Cardiac muscle cell (in vitro differentiated cells and primary cell): ENCODE measurements at places on chromosomes 4 and X. TPM values are rescaled to one million over a fixed set of nuclear protein-coding genes. Genes with fewer than 3 reads are reported as not detected.
A peak's percentile ranks its signal among the peaks of the same experiment; 100 is the strongest.

DNA sequence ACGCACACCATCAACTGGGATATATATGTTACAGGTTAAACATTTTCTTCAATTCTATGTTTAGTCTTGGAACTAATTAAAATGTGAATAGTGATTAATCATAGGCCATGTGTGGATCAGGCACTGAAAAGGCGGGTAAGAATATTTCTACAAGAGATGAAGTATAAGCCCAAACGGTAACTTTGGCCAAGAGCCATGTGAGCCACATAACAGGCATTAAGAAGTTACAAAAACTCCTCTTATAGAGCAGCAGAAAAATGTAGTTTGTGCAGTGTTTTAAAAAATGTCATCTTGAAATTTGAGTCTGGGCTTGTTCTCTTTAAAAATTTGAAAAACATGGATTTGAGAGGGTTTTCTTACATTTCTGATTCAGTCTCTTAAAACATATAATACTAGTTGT lies 521.8 kb upstream of the DIPK2B start:
- no peak for DNase-seq

GRCh38 chr4:10130178-10130888 lies 13.7 kb upstream of the WDR1 start:
- no peak for DNase-seq

GRCh38 chr4:48129307-48130014 lies 4.6 kb downstream of the TXK start:
- no peak for DNase-seq

- peak; percentile 20 for DNase-seq
These were observed 2.0 kb upstream of the FATE1 start for GRCh38 chrX:151713849-151714248.

GRCh38 chrX:133473451-133473850 lies 58.2 kb upstream of the GPC4 start:
- DNase-seq = no peak

- no peak for DNase-seq
These were observed 194.8 kb upstream of the RASGEF1B start for GRCh38 chr4:81666491-81666890.

- DNase-seq = peak; percentile 8
These were observed 73.3 kb downstream of the PSAPL1 start for GRCh38 chr4:7361280-7361895.

- DNase-seq = no peak
These were observed 155.7 kb downstream of the PAPSS1 start for GRCh38 chr4:107564326-107564725.

- DNase-seq = no peak
These were observed 100.6 kb downstream of the NHS start for GRCh38 chrX:17475449-17476217.

GRCh38 chrX:15646031-15646430 lies 18.6 kb downstream of the CLTRN start:
- DNase-seq = no peak

- DNase-seq = no peak
These were observed at the start of gene TMEM156 for GRCh38 chr4:39032218-39033085. Gene TMEM156 (minus strand): TSS chr4:39032409. CDS start chr4:39032313, 96 bp downstream.

GRCh38 chr4:1628892-1629698 lies 55.0 kb downstream of the FAM53A start:
- DNase-seq = peak; percentile 73

DNA sequence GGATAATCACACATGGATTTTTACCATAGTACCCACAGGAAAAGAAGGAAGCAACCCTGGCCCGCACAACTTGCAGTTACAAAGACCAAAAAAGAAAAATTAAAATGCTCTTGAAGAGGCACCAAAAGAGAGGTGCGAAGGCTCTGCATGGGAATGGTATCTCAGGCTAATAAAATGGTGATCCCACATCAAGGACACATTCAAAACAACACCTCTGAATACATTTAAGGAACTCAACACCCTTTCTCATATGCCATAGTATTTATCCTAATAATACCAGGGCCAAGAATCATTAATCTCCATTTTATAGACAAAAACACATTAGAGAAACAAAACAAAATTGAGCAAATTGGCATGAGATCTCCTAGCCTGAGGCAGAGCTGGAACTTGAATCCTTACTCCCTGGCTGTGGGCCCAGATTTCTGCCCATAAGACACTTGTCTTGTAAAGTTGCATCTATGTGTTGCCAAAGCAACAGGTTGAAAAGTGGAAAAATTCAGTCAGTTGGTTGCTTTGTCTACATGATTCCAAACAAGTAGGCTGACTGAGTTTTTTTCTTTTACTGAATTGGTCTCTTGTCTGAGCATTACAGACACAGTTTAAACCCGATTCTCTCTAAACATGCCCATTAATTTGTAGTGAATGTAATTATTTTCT lies 33.5 kb downstream of the GUCY2F start:
- no peak for DNase-seq

GRCh38 chr4:12409507-12410190 lies 981.0 kb upstream of the HS3ST1 start:
- no peak for DNase-seq

DNA sequence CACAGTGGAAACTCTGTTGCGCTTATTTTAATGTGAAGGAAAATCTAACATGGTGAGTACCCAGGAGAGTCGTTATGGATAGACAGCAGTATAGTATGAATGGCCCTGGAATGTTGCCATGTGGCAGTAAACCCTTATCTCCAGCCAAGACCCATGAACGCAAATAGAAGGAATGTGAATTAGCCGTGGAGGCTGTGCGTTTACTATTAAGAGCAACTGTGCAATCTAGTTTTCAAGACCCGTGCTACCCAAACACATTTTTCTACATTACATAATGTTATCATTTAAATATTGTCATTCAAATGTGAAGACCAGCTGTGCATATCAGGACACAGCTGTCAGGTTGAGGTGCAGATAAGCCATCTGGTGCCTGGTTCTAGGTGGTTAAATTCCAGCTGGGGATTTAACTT lies 13.3 kb upstream of the AGA start:
- peak; percentile 55 for DNase-seq

- peak; percentile 12 for DNase-seq
These were observed 86.2 kb upstream of the HPRT1 start for GRCh38 chrX:134373736-134374135.

DNA sequence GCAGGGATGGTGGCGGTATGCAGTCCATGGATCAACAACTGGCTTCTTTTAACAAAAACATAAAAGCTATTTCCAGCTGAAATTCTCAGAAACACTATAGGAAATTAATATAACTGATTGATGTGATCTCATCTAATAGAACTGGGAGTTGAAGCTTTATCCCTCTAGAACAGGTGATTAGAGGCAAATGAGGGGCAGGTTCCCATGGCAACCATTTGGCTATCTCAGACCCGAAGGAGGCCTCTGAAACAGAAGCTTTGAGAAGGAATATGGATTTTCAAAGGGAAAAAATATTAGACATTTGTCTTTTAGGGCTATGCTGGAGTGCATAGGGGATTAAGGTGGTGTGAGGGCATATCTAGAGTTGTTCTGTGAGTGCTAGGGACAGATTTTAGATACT lies 50.0 kb downstream of the IGSF1 start:
- DNase-seq = no peak

- DNase-seq = peak; percentile 21
These were observed 57.4 kb downstream of the SPOCK3 start for GRCh38 chr4:167176723-167177367.

DNA sequence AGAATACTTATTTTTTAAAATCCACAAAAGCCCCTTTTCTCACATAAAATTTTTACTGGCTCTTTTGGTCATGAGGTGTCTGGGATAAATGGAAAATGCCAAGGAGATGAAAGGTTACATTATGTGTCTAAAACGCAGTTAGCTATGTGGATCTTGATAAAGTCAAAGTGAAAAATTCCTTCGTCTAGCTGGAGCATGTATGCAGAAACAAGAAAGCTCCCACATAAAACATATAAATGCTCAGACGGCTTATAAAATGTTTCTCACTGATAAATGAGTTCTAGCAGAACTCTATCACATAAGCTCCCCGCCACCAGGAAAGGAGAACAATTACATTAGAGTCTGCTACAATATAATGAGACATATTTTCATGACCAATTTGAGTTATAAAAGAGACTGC lies 83.8 kb downstream of the TBC1D9 start:
- peak; percentile 11 for DNase-seq

GRCh38 chr4:164768516-164768915 lies 14.6 kb downstream of the SMIM31 start:
- no peak for DNase-seq

GRCh38 chr4:95761426-95761825 lies 78.5 kb upstream of the PDHA2 start:
- peak; percentile 70 for DNase-seq

DNA sequence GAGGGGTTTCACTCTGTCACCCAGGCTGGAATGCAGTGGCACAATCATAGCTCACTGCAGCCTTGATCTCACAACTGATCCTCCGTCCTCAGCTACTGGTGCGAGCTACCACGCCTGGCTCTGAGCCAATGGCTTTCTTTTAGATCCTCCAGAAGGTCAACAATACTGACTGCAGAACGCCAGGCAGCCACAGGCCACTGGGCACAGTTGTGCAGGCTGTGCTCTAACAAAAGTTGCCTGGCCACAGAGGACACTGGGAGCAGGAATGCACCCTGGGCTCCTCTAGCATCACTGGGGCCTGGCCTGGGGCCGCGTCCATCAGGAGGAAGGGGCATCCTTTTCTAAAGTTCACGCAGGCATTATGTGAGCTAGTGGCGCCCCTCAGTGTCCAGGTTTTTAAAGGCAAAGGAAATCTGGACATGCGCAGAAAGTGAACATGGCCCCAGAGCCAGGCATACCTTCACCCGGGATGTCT lies 14.9 kb upstream of the PORCN start:
- peak; percentile 52 for DNase-seq

DNA sequence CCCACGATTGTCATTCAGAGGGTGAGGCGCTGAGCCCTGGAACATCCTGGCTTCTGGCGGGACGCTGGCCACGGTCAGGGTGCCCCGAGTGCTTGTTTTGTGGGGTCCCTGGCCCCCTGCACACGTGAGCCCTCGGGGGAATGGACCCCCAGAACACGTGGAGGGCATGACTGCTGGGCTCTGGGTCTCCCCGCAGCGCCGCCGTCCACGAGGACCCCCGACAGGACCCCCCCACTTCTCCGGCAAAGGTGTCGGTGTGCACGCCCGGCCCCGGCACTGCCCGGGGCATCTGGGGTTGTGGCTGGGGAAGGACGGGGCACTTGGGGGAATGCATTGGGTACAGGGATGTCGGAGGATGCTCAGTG lies 13.9 kb upstream of the GTPBP6 start:
- no peak for DNase-seq

DNA sequence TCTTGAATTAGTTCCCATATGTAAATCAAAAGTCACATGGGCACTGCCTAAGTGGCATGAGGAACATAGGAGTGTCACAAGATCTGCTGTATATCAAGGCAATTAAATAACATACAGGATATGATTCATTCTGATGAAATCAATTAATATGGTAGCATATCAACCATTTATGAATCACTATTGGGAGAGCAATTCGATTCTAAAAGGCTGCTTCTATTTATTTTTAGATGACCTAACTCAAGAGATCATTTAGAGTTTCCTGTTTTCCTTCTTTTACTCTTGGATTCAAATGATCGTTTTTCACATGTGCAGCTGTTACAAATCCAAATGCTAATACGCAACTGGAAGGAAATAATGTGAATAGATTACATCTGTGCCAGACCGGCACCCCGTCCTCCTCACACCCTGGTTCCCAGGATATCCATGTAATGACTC lies 81.9 kb downstream of the HCCS start:
- DNase-seq = peak; percentile 32

- DNase-seq = no peak
These were observed 12.5 kb downstream of the RTL8B start for GRCh38 chrX:135009838-135010237.

DNA sequence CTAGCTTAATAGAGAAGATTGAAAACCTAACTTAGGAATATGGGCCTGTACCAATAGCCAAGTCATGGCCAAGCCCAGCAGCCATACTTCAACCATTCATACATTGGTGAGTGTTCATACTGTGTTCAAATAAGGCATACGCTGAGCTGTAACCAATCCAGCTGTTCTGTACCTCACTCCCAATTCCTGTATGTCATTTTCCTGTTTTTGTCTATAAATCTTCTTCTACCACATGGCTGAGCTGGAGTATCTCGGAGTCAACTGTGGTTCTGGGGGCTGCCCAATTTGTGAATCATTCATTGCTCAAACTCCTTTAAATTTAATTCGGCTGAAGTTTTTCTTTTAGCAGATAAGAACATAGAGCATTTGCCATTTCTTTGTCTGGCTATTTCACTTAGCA lies 195.3 kb upstream of the ANKRD50 start:
- DNase-seq = no peak

- DNase-seq = peak; percentile 87
These were observed 5.0 kb downstream of the GAR1 start for GRCh38 chr4:109820563-109820962.

- no peak for DNase-seq
These were observed 5.2 kb downstream of the MMRN1 start for GRCh38 chr4:89899854-89900253.

- DNase-seq = no peak
These were observed 15.2 kb downstream of the FHDC1 start for GRCh38 chr4:152951348-152951747.

- DNase-seq = peak; percentile 41
These were observed 1.1 kb upstream of the RRH start for GRCh38 chr4:109826719-109827118.

BEND4 gene
- 1.6 and 2.7 TPM in 2 replicates for total RNA-seq

CFI gene
- 2.1 and 3.2 TPM in 2 replicates for total RNA-seq

GAGE12F gene
- not detected in 2 replicates for total RNA-seq

TMPRSS11E gene
- total RNA-seq = not detected in 2 replicates

RAI2 gene
- total RNA-seq = 1.1 and 1.3 TPM in 2 replicates

CLGN gene
- 9.1 and 15.1 TPM in 2 replicates for total RNA-seq

RHOXF2 gene
- total RNA-seq = not detected in 2 replicates

PROM1 gene
- total RNA-seq = 2.3 and 4.9 TPM in 2 replicates

ERAS gene
- not detected in 2 replicates for total RNA-seq

LDOC1 gene
- 18.8 and 21.5 TPM in 2 replicates for total RNA-seq

STATH gene
- not detected in 2 replicates for total RNA-seq

EPHA5 gene
- total RNA-seq = 0.15 and 0.21 TPM in 2 replicates

ANOS1 gene
- total RNA-seq = 22.5 and 22.7 TPM in 2 replicates

SCRG1 gene
- total RNA-seq = 0.04 and 0.12 TPM in 2 replicates
